ENCODE measurements at places on chromosomes 5 and 9.

DNA sequence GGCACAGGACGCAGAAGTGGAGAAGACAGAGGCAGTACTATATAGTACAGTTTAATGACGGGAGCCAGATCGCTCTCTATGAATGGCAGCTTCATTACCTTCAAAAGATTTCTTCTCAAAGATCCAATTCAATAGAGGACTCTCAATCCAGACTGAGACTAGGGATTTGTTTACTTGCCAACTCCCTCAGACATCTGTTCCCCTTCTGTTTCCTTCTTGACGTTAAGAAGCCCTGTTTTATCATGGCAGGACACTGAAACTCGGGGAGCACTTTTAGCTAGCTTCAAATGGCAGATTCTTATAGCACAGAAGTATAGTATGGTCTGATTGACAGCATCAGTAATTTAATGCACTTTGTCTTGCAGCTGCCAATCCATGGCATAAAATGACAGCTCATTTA is 747.3 kb upstream of the C9orf72 start:
- DNase-seq: no peak

GRCh38 chr5:68329554-68330255 is 114.1 kb downstream of the PIK3R1 start:
- DNase-seq: no peak

DNA sequence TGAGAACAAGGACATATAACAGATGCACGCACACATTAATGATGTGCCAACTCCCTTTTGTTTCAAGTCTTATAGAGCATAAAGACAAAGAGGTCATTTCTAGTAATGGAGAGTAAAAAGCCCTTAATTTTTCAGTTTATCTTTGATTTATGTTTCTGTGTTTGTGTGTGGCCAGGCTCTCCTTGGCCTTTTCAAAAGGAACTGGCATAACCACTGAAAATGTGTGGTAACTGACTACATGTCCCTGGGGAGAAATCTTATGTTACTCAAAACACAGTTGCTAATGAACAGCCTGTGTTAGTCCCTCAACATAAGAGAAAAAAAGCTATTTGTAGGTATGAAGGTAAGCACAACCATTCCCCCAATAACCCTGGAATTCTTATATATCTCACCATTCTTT is 47.6 kb upstream of the SHOC1 start:
- DNase-seq: no peak

DNA sequence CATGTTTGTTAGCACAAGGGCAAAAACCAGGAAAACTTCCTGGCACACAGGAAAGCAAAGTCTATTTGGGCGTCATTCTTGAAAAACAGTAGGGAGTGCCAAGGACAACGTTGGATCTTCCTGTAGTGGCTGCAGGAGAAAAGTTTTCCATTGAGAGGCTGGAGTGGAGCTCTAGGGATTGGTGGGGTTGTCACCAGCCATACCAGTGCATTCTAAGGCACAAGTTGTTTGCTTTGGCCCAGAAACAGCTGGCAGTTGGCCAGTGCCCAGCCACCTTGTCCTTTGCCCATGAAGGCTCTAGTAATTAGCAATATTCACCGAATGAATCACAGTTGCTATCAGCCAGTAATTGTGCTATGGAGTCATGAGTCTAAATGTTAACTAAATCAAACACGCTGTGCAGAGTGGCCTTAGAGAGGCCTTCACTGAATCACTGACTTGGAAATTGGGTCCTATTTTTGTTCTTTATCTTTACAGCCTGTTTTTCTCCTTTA is 26.4 kb downstream of the TNFSF15 start:
- DNase-seq: no peak

DNA sequence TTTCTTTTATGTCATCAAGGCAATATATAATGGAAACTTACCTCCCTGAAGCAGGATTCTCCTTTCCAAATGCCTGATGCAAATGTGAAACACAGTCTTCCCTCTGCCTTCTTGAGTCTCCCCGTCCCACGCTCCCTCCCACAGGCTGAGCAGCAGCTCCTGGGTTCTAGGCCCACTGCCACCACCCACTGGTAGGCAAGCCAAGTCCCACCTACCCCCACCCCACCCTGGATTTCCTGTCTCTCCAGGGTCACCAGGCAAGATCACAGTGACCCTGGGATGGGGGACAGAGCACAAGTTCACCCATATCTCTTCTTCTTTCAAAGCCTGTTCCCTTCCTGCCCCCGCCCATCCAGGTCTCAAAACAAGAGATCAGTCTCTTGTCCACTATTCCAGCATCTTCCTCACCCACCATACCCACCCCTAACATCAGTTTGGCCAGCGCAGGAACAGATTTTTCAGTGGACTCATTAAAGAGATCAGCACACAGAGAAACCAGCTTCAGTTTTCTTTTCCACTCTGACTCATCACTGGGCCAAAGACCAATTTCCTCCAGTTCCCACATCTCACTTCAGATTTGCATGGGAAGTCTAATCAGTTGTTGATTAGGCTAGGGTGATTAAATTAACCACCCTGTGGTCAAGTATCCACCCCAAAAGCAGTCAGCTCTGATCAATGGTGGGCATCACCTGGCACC is 151.5 kb downstream of the ACTL7B start:
- no peak for DNase-seq

DNA sequence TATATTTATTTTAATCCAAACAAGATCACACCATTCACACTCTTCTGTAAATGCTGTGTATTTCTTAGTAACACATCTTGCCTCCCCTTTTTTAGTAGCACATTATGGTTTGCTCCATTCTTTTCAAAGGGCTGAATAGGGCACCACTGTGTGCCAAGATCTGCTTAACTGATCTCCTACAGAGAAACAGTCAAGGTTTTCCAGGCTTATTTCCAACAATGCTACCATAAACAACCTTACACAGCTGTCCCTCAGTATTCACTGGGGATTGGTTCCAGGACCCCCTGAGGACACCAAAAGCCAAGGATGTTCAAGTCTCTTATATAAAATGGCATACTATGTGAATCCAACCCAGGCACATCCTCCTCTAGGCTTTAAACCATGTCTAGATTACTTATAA is 16.5 kb downstream of the GOLM1 start:
- DNase-seq: no peak

- DNase-seq: no peak
Measured at GRCh38 chr5:2740051-2740875, 11.2 kb downstream of the IRX2 start.

DNA sequence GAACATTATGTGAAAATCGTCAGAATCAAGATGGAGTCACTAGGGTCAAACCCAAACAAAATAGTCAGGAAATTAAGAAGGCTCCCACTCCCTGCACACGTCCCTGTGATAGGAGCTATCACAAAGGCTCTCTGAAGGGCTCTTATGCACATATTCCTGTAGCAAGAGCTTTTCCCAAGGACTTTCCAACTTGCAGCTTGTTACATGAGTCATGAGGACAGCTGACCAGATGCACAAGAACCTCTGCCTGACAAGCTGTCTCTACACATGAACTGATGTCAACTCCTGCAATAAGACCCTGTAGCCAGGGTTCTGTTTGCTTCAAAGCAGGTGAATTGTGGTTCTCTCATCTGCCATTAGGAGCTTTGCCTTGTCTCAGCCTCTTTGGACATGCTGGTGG is 122.4 kb downstream of the OLFM1 start:
- no peak for DNase-seq

- no peak for DNase-seq
Measured at GRCh38 chr9:112496074-112496722, 9.6 kb downstream of the KIAA1958 start.

DNA sequence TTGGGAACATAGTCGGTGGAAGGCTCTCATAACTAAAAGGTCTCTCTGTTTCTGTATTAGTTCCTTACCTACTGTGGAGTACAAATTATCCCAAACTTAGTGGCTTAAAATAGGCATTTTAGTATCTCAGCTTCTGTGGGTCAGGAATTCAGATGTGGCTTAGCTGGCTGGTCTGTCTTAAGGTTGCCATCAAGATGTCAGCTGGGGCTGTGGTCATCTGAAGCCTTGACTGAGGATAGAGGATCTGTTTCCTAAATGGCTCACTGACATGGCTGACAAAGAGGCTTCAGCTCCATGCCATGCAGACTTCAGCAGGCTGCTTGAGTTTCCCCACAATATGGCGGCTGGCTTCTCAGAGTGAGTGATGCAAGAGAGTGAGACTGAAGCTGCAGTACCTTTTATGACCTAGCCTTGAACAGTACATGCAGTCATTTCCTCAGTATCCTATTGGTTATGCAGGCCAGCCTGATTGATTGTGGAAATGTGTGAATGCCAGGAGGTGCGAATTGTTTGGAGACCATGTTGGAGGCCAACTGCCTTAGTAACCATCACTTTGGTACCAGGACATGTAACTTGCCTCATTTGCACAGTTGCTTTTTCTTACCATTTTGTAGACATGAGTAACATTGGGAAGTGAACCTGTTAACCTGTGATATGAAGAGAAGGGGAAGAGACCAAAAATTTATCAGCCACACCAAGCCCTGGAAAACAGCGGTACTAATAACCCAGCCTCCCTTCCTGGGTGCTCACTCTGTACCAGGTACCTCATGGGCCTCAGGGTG is 152.8 kb upstream of the IER5L start:
- no peak for DNase-seq

DNA sequence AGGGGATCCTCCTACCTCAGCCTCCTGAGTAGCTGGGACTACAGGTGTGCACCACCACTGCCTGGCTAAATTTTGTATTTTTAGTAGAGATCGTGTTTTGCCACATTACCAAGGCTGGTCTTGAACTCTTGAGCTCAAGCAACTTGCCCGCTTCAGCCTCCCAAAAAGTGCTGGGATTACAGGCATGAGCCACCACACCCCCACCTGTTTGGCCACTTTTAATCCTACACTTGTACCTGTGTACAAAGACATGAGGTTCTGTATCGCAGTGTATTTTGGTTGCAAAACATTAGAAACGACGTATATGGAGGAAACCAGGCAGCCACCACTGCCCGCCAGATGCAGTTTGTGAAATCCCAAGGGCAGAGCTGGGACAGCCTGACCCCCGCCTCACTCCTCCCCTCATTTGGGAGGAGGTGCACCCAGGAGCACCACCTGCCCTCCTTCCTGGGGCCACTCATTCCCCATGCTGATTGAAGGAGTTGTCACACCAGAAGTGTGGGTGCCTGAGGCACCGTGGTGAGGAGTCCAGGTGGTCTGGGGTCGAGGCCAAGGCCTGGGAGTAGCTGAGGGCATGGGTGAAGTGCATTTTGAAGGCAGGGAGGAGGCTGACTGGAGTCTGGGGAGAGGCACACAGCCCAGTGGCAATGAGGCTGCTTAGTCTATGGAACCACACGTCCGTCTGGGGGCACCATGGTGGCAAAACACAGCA is 39.3 kb upstream of the OLFM1 start:
- peak; percentile 22 for DNase-seq

- no peak for DNase-seq
Measured at GRCh38 chr5:59565551-59565950, 328.0 kb downstream of the PDE4D start.

- no peak for DNase-seq
Measured at GRCh38 chr9:134939836-134940235, 22.1 kb upstream of the FCN1 start.

DNA sequence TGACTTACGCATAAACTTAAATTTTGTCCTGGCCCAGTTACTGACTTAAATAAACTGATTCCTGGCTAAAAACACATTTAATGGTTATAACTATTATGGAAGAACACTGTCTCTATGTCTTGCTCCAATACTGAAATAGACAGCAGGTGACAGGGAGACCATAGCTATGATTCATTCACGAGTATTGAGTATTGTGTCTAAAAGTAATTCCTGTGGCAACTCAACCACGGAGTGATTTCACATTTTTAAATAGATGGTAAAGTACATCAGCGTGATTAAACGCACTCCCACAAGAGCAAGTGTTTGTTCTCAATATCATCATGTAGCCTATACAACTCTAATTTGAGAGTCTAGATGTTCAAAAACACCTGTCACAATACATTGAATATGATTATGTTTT is 35.9 kb upstream of the PCSK1 start:
- DNase-seq: no peak

GRCh38 chr5:158884827-158885518 is 214.7 kb downstream of the EBF1 start:
- no peak for DNase-seq

GRCh38 chr5:77635067-77635916 is 3.2 kb downstream of the OTP start:
- no peak for DNase-seq

GRCh38 chr9:124584631-124585030 is 77.4 kb upstream of the NR5A1 start:
- DNase-seq: no peak

- no peak for DNase-seq
Measured at GRCh38 chr9:97936998-97937397, 974 bp downstream of the HEMGN start.

GRCh38 chr5:14809369-14810155 is 62.0 kb downstream of the ANKH start:
- peak; percentile 73 for DNase-seq

DNA sequence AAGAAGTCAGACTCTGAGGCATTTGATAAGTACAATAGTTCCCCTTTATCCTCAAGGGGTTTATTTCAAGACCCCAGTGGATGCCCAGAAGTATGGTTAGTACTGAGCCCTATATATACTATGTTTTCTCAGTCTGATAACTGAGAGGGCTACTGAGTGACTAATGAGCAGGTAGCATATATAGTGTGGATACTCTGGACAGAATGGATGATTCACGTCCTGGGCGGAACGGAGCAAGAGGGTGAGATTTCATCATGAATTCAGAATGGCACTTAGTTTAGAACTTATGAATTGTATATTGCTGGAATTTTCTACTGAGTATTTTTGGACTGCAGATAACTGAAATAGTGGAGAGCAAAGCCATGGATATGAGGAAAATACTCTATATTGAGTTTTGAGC is 457.6 kb downstream of the PLK2 start:
- no peak for DNase-seq

DNA sequence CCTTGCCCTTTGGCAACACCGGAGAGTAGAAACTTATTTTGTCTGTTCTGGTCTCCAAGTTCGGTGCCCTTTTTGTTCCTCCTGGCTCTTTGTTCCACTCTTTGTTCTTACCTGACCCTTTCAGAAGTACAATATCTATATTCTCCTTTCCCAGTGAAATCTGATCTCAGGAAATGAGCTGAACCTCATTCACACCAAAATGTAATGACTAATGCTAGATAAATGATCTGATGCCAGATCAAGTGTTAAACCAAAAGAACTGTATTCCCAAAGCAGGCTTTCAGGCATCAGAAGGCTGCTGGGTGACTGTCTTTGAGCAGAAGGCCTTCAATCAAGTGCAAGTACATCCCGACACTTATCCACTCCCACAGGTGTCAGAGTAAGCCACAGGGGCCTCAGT is 156.4 kb downstream of the SPOCK1 start:
- DNase-seq: no peak

- DNase-seq: no peak
Measured at GRCh38 chr9:15231788-15232635, 75.0 kb downstream of the TTC39B start.

GRCh38 chr5:72479921-72480320 is 27.3 kb downstream of the ZNF366 start:
- DNase-seq: no peak

All from sigmoid colon (tissue), 7 donors.